ENCODE measurements at places on chromosomes 1 and 21.
A peak's percentile ranks its signal among the peaks of the same experiment; 100 is the strongest.

DNA sequence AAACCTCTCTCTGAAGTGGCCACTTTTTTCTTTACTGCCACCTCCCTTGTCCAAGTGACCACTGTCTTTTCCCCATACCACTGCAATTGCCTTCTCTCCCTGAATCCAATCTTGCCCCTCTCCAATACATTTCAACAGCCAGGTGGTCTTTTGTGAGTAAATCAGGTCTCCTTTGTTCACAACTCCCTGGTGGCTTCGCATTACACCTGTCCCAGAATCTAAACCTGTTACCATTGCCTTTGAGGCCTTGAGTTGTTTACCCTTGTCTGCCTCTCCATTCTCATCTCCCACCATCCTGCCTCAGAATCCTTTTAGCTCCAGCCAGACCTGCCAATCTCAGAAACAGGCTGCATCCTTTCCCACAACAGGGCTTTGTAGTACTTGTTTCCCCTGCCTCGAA is 21.8 kb upstream of the DYNLT5 start:
- no peak for DNase-seq

- peak; percentile 68 for DNase-seq
Measured at GRCh38 chr1:1345384-1345783, 3.8 kb downstream of the DVL1 start.

DNA sequence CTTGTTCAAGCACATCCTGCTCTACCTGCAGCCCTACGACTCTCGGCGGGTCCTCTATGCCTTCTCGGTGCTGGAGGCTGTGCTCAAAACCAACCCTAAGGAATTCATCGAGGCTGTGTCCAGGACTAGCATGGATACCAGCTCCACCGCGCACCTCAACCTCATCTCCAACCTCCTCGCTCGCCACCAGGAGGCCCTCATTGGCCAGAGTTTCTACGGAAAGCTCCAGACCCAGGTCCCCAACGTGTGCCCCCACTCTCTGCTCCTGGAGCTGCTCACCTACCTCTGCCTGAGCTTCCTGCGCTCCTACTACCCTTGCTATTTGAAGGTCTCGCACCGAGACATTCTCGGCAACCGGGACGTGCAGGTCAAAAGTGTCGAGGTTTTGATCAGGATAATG is 74.3 kb upstream of the MORC3 start:
- DNase-seq: no peak

DNA sequence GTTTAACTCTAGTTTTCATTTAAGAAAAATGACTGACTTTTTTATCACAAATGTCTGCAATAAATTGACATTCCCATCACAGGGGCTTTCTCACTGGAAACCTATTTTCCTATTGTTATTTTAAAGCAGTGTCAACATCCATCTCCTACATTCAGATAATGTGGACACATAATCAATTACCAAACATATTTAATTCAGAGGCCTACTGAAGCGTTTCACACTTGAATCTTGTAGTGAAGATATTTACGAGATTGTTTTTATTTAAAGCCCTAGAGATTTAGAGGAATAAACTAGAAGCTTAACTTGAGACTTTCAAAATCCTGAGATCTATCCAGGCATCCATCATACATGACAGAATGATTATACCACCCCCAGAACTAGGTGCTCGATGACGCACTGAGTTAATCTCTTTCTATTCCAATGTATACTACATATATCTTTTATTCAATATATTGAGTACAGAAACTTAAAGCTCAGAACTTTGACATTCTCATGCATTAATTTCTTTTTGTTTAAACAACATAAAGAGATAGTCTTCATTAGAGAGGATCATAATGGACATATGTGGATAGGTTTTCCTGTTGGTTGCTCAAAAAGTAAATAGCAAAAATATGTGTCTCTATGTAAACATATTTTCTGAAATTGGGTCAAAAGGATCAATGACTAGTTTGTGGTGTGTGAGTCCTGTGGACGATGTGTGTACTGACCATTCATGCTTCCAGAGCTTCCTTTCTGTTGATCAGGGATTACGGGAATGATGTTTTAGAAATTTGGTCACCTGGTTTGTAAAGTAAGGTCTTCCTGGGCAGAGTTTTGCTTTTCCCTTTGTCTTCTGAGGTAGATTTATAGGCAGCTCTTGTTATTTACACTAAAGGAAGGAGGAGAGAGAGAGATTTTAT is 171.5 kb upstream of the HMCN1 start:
- DNase-seq: no peak

- peak; percentile 30 for DNase-seq
Measured at GRCh38 chr1:53467391-53467790, 8.2 kb downstream of the DMRTB1 start.

- no peak for DNase-seq
Measured at GRCh38 chr21:42117967-42118780, 47.1 kb downstream of the UMODL1 start.

DNA sequence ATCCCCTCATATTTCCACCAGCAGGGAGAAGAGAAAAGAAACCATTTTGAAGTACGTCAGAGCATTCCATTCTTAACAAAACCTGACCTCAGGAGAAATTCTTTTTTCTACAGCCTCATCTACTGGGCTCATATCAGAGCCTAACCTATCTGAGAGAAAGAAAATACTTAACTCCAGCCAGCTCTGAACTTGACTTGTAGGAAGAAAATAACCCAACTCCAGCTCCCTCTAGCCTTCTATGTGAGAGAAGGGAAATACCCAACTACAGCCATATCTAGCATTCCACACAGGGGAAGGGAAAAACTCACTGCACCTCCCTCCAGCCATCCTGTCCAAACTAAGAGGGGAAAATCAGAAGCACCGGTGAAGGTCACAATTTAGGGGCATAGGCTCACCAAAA is 57.7 kb downstream of the SPATA6 start:
- no peak for DNase-seq

- DNase-seq: no peak
Measured at GRCh38 chr1:193435781-193436180, 249.4 kb upstream of the B3GALT2 start.

- DNase-seq: no peak
Measured at GRCh38 chr1:88502886-88503285, 181.2 kb upstream of the PKN2 start.

GRCh38 chr1:16155537-16156410 is at the start of gene EPHA2:
Gene EPHA2, minus strand, starts transcription at chr1:16156069. Its CDS starts 137 bp downstream, at chr1:16155932.
- peak; percentile 91 for DNase-seq

DNA sequence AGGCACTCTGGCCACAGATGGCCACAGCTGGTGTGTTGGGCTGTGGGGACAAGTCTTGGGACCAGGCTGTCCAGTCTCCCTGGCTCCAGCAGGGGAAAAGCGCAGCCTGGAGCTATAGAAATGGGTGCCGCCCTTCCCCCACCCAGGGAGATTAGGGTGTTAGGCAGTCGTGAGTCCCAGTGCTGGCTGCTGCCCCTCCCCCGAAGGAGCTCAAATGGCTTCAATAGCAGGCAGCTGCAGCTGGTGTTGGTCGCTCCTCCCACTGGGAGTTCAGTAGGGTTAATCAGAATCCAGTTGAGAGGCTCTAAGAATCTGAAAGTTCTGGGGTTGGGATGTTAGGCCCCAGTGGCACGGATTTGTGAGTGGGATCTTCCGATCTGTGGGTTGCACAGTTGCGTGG is 595.6 kb upstream of the PKN2 start:
- DNase-seq: no peak

DNA sequence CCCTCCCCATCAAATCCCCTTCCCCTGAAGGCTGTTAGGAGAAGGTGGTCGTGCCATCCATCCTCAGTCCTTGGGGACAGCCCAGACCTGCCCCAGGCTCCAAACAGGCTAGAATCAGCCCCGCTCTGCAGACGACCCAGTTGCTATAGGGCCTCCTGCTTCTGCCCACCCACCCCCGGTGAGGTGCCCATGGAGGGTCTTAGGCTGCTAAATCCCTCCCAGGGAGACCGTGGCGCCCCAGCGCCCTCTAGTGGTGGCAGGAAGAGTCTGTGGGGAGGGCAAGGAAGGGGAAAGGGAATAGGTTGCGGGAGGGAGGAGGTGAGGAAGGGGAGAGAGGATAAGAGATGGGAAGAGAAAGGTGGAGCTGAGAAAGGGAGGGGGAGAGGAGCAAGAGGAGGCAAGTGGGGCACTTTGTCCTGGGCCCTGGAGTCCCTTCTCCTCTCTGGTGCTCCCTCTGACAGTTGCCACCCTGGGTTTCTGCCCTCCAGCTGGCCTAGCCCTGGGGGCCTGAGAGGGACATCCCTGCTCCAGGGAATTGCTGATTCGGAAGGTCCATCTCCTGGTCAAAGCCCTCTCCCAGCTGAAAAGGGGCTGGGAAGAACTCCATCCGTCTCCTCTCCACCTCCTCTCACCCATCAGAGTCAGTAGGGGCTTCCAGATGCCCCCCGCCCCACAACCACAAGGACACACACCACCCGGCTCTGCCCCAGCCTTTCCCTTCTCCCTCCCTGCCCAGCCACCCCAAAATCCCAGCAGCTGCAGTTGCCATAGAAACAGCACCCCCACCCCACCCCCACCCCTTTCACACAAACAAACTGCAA is 55.4 kb downstream of the CAMK2N1 start:
- peak; percentile 30 for DNase-seq

DNA sequence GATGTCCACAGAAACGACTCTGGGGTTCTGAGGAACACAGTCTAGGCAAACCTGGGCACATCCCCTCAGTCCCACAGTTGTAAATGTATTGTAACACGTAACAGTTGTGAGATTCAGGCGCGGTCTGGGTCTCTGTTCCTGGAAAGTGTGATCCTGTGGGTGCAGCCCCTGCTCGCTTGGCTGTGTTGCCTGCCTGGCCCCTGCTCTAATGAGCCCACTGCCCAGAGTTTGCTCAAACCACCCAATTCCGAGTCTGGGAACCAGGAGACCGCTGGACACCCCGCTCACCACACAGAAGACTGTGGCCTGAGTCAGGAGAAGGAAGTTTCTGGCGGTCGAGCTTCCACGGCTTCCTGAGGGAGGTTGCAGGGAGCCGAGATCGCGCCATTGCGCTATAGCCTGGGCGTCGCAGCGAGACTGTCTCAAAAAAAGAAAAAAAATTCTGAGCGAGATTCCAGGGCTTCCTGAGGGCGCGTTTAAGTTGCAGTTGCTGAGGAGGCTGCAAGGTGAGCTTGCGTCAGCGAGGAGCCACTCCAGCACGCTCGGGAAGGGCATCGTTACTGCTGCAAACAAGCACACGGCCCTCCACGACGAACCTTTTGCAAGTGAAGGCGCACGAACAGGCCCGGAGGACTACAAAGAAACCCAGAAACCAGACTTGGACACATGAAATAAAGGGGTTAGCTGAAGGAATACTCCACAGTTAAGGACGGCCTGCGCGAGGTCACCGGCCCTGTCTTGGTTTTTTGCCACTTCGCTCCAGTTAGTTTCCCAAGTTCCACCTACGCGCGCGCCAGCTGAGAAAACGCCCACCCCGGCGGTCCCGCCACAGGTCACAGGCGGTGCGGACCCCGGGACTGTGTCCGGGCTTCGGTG is 1.1 kb downstream of the C21orf58 start:
- peak; percentile 37 for DNase-seq

DNA sequence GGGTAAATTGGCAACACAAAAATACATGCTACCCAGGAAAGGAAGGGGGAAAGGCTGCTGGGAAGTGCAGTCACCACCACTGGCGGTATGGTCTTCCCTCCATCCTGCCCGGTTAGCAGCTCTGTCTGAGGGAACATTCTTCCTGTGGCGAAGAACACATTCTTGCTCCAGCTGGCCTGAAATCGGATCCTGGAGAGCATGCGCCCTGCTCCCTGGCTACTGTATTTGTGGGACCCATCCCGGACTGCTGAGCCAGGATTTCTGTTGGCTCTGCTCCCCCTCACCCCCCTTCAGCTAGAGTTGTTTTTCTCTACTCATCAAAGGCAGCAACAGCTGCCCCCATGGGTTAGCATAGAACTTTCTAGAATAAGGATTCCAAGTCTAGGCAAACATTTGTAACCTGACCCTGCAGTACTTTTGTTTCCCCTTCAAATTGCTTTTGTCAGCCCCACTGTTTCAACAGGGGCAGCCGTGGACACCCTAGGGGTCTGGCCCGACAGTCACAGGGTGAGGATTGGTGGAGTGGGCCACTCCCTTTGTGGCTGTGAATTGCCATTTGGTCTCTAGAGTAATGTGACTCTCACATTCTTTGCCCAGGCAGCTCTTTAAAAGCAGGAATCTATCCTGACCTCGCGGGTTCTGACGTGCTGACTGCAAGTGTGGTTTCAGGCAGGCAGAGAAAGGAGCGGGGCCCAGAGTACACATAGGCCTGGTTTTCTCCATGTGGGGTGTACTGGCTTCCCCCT is 157.7 kb downstream of the TOMM20 start:
- DNase-seq: peak; percentile 99

- DNase-seq: no peak
Measured at GRCh38 chr1:119935373-119935772, 39.1 kb upstream of the ADAM30 start.

GRCh38 chr1:43861337-43861736 is 72.3 kb upstream of the ARTN start:
- no peak for DNase-seq

GRCh38 chr1:243748227-243748626 is 101.8 kb downstream of the AKT3 start:
- DNase-seq: no peak

- peak; percentile 68 for DNase-seq
Measured at GRCh38 chr1:110286564-110286963, 52.6 kb upstream of the RBM15 start.

GRCh38 chr1:212792396-212792908 is 758 bp downstream of the TATDN3 start:
- DNase-seq: peak; percentile 6

DNA sequence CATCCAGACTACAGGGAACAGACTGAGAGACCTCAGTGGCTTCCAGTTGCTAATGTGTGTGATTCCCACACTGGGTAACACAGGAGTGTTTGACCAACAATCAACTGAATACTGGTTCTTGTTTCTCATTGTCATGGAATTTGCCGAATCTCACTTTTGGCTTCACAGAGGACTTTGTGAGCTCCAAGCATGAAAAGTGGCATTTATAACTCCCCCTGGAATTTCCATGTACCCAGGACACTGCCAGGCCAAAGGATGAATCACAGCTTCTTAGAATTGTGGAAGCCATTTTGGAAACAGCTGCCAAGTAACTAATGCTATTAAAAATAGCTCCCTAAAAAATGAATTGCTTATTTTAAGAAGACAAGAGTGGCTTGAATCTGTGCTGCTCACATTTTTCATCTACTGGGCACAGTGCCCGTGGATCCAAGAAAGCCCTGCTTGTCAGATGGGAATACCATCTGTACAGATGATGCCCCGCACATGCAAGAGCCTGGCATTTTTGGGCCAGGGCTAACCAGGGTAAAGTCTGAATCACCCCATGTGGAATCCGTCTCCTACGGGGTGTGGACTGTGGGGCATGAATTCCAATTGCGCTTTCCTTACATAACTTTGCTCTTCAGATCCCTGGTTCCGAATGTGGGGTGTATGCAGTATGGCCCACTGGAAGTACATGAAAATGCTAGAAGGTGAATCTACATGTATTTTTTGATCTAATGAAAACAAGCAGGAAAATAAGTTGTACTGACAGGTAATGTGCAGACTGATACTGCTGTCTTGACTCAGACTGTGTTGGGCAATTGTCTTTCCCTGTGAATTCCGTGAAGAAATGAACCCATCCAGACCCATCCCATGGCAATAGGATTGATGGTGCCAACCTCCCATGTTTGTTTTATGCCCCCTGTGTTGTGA is 487.3 kb downstream of the SIPA1L2 start:
- peak; percentile 99 for DNase-seq

GRCh38 chr1:157155658-157156057 is 17.5 kb upstream of the ETV3 start:
- DNase-seq: no peak

GRCh38 chr1:37486680-37487618 is 12.6 kb downstream of the ZC3H12A start:
- DNase-seq: peak; percentile 95

Measured in myocyte (in vitro differentiated cells).